ENCODE measurements at places on chromosomes 1 and 21.

- DNase-seq, result peak; percentile 41
Observed at GRCh38 chr21:36422279-36423098, 37.3 kb downstream of the CHAF1B start.

GRCh38 chr1:208885060-208885459 is 640.9 kb upstream of the PLXNA2 start:
- DNase-seq, result peak; percentile 73

GRCh38 chr1:235199441-235199840 is 38.4 kb upstream of the RBM34 start:
- peak; percentile 18 for DNase-seq

DNA sequence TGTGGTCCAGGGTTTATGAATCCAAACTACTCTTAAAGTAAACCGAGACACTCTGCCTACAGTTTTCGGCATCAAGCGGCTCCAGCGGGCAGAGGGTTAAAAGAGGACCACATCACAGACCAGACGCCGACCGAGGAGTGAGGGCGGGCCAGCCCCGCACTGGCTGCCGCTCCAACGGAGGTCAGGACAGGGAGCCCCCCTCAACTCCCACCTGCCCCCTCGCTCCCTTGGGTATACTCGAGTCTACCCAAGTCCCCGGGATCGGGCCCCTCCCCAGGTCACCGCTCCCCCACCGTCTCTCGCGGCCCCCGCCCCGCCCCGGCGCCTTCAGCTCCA is 312 bp downstream of the ARNT start:
- DNase-seq, result peak; percentile 39

- DNase-seq, result no peak
Observed at GRCh38 chr1:210376836-210377372, 48.2 kb downstream of the HHAT start.

DNA sequence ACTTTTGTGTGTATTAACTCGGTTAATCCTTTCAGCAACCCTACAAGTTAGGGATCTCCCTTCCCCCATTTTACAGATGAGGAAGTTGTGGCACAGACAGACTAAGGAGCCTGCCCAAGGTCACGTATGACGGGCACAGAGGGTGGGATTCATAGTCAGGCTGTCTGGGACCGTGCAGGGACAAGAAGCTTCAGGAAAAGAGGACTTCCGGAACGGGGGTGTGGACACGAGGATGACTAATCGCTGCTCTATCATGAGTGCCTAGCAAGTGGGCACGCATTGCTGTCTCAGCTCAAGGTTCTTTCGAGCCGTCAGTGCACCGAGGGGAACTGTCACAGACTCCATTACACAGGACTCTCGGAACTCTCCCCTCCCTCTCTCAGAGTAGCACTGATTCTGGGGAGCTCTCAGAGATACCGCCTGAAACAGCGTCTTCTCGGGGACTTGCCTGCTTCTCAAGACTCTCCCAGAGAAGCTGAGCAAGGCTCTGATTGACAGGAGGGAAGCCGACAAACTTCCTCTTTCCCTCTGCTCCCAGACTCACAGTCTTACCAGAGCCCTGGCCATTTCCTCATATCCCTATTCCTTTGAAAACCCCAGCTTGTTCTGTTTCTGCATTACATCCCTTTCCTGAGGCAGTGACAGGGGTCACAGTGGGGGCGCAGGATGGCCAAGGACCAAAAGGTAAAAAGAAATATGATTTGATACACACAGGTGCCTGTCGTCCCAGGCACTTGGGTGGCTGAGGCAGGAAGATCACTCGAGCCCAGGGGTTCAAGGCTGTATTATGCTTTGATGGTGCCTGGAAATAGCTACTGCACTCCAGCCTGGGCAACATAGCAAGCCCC is 14.4 kb downstream of the FHAD1 start:
- DNase-seq, result no peak

DNA sequence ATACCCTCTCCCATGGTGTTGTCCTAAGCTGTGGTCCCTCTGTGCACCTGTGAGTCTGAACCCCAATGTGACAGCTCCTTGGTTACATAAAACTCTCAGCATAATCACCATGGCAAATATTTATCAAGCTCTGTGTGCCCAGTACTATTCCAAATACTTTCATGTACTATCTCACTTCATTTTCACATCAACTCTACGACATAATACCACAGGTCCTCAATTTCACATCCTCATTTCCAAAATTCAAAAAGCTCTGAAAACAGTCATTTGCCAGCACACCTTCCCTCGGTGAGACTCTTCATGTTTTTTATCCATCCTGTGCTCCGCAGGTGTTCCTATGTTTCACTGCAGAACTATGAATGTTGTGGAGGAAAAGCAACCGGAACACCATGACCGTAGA is 12.4 kb upstream of the CREG1 start:
- DNase-seq, result no peak

- peak; percentile 65 for DNase-seq
Observed at GRCh38 chr1:30779294-30780071, 21.9 kb upstream of the LAPTM5 start.

DNA sequence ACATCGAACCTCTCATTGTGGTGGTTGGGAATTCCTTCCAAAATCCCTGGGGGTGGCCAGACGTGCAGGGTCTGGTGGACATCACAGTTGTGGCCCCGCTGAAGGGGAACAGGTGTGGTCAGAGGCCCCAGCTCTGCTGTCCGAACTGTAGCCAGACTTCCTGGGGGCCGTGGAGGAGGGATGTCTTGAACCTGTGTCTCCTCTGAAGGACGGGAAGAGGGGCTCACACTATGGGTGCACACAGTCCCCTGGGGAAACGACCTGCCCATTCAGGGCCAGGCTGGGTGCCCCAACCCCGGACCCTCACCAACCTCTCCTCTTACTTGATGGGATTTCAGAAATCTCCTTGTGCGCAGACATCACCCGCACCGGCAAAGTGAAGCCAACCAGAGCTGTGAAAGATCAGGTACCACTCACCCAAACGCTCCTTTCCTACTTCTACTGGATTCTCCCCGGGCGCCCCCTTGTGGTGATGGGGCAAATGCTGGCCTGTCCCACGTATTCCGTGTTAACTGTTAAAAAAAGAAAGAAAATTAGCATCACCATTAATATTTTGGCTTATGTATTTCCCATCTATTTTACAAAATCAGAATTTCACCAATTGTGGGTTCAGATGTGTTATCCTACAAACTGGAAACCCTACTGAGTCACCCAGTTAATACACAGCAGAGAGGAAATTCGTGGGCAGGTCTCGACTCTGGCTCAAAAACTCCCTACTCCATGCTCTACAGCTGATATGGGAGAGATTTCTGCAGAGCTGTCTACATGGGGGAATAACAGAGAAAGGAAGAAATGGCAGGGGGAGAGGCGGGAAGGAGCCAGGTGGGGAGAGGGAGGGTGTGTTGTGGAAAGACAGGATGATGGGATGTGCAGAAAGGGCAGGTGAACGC is 28.1 kb downstream of the PADI4 start:
- peak; percentile 20 for DNase-seq

DNA sequence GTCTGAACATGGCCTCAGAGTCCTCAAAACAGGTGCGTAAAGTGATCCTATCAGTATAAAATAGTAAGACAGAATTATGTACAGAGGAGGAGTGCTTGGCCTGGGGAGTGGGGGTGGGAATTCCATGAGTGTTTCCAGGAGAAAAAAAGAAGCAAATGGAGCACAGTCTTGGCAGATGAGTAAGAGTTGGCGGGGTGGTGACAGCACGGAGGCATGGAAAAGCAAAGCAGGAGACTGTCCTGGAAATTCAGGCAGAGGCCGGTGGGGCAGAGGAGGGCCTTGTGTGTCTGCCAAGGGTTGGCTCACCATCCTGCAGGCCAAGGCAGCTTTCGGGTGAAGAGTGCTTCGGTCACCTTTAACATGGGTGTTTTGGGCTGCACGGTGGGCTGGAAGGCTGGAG is 63.4 kb downstream of the OPTC start:
- no peak for DNase-seq

- DNase-seq, result peak; percentile 42
Observed at GRCh38 chr1:169928438-169929209, 34.9 kb upstream of the SCYL3 start.

DNA sequence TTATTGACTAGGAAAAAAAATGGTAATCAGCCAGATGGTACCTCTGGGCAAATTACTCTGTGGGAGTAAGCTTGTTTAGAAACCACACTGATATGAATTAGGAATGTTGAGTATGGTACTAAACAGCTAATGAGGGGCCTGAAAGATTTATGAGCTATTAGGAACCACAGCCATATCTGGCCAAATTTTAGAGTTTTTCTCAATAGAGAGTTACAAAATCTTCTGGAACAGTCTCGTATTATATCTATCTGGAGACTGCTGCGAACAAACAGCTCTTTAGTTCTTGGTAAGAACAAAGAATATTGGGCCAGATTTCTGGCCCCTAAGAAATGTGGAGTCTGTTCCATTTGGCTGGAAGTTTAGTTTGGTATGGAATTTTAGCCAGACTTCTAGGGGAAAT is 4.9 kb upstream of the PODN start:
- peak; percentile 41 for DNase-seq

- DNase-seq, result peak; percentile 79
Observed at GRCh38 chr1:46179138-46180081, 3.1 kb upstream of the P3R3URF start.

GRCh38 chr1:156106624-156107488 is 7.7 kb upstream of the LMNA start:
- DNase-seq, result no peak

Data from foreskin melanocyte (primary cell).